ENCODE measurements at places on chromosomes 7 and 10.

- no peak for DNase-seq
These were observed 21.5 kb downstream of the GUSB start for GRCh38 chr7:65960351-65961074.

- DNase-seq: no peak
These were observed 55.5 kb downstream of the MET start for GRCh38 chr7:116727432-116728009.

DNA sequence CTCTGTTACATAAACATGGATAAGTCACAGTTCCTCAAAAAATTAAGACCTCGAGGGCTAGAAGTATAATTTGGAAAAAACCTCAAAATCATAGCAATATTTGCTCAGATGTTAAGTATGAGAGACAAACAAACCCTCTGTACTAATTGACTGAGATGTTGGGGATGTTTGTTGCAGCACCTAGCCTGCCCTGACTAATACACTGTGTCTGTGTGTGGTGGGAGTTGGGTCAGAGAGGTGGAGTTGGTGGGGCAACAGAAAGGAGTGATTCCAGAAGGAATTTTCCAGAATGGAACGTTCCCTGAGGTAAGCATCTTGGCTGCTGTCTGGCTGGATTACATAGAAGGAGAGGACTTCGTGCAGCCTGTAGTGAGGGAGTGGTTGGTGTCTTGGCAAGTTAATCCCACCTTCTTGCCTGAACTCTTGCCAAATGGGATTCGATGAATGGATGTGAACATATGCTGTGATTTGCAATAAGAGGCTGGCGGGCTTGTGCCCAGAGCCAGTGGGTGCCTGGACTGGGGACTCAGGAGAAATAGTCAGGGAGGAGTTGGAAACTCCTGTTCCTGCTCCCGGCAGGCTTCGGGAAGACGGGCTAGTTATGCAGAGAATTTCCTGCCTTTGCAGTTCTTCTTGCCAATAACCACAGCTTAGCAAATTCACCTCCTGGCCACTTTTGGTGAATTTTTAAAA, 9.3 kb upstream of the FAM180A start:
- DNase-seq: peak; percentile 43

- DNase-seq: no peak
These were observed 755 bp downstream of the FRMPD2 start for GRCh38 chr10:48273741-48274140.

GRCh38 chr7:27262121-27262520, 19.5 kb downstream of the EVX1 start:
- DNase-seq: no peak

- no peak for DNase-seq
These were observed 14.2 kb downstream of the RAB11FIP2 start for GRCh38 chr10:118032564-118032963.

DNA sequence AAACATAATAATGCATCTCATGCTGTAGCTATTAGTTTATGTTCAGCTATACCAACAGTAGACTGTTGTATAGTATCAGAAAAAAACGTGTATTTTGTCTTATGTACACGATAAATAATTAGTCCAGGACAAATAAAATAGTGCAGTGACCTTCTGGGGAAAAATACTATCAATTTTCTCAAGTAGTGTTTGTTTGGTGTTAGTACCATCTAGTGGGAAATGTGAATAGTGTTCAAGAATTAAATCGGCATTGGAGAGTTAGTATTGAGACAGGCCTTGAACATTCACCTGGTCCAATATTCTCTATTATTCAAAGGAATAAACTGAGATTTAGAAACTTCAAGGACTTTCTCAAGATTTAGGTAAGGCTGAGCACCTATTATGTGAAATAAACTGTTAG, 21.7 kb upstream of the OR2A5 start:
- DNase-seq: no peak

GRCh38 chr7:156162451-156162850, 350.2 kb upstream of the SHH start:
- DNase-seq: no peak

DNA sequence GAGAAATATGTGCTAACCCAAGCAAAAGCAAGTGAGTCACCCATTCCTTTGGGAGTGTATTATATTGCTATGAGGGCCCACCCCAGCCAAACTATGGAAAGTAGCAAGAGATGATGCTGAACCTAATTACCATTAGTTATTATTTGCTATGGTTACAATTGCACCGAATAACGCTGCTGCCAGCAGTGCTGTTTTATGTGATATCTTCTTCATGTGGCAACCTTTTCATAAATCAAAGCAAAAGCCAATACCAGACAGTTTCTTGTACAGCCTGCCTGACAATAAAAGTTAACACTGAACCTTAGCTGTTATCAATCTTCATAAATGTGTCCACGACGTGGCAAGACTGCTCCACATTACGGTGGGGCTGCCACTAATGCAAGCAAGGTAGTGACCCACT, 241.7 kb upstream of the PLXNA4 start:
- no peak for DNase-seq

DNA sequence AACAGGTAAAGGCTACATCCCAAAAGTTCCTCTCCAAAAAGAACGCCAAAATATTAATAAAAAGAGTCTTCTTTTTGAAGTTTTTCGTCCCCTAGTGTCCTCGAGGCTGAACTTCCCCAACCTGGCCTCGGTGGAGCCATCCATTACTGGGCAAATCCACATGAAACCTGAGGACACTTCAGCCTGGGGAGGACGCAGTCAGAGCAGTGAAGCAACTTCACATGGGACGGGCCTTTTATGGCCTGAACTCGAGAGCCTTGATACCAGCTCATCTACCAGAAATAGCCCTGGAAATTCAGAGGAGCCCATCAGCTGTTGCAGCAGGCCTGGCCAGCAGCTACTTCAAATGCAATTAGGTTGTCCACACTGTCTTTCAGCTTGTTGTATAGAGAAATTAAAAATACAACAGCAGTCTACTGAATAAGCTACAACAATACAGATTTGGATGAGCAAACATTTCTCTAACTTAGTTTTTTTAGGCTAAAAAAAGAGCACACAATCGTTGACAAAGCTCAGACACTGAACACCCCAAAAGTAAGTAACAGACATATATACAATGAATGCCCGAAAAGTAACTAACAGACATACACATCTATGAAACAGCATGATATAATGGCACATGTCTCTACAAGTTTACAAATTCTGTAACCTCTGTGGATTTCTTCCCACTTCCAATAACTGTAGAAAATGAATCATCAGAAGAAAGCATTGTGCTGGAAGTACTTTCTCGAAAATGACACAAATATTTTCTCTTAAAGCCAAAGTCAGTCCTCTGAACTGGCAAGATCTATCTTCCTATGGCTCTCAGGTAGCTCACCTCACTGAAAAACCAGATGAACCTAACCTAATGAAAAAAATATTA, at the start of gene SVIL:
SVIL (minus strand) TSS at position 208 of the 862 bp plus-strand sequence. CDS start 79,913 bp downstream, outside the sequence.
- DNase-seq: peak; percentile 81

GRCh38 chr10:35412900-35413491, 76.7 kb downstream of the CCNY start:
- peak; percentile 8 for DNase-seq

GRCh38 chr7:40697653-40698052, 562.8 kb downstream of the SUGCT start:
- no peak for DNase-seq

- no peak for DNase-seq
These were observed 231.6 kb downstream of the TEX36 start for GRCh38 chr10:125451319-125451718.

DNA sequence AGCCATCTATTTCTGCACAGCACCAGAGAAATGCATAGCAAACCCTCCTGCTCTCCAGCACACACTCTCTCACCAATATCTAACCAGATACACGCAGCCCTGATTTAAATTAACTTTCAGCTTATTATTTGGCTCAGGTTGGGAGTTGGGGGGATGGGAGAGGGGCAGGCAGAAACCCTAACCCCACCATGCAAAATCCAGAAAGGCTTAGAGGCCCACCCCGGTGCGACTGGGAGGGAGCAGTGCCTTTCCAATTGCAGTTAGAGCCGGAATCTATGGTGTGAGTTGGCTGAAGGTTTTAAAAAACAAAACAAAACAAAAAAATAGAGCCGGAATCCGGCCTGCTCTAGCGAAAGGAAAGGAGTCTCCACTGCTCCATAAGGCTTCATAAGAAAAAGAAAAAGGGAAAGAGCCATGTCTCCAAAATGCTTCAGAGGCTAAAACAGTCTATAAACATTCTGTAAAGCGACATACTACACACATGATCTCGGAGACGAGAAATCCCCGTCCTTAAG, 2.9 kb downstream of the IGF2BP3 start:
- DNase-seq: no peak

DNA sequence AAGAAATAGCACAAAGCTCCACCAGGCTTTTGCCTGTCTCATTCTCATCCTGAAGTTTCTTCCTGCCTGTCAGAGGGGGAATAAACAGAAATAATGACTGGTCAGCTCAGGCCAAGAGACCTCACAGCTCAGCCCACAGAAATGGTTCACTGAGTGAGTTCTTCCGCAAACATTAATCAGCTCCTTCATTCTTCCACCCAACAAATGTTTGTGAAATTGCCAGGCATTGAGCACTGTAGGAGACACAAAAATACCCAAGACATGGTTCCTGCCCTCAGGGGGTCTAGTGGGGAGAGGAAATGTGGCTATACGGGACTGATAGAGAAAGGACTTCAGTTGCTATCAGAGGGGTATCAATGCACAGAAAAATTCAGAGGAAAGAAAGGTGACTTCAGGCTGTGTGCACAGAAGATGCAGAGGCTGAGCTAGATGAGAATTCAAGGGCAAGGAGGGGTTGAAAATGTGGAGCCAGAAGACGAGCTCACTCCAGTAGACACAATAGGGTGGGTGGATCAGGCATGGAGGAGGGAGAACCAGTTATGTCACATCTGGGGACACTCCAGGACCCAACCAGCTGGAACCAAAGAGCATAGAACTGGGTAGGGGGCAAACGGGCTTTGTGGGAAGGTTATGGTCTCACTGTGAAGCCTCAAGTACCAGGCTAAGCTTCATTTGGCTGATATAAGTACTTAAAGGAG, 20.9 kb downstream of the MYOF start:
- no peak for DNase-seq

Measured in uterus (tissue), 4 donors.